EH (cell line): ENCODE measurements at places on chromosomes 1 and 21.

DNA sequence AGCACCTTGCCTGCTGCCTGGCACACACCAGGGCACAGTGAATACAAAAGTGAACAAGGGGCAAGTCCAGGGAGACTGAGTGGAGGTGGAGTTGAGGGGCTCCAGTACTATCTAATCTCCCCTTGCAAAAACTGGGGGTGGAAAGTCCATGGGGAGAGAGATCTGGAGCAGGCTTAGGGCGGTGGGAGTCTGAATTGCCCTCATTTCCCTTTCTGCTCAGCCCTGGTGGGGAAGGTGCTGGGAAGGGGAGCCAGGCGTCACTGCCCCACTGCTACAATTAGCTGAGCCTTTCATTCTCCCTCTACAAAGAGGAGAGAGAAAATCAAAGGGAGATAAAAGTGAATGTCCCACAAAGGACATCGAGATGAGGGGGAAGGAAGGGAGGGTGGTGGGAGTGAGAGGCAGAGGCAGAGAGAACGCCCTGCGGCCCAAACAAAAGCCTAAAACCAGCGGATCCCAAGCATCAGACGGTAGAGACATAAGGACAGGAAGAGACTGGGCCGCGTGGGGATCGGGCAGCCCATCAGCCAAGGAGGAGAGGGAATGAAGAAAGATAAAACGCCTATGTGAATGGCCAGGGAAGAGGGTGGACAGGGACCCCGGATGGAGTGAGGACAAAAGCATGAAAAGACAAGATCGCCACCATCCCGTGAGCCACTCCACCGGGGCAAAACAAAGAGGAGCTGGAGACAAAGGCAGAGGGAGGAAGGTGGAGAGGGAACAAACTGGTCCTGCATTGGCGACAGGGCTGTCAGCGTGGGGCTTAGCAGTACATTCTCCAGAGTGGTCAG is 46.8 kb upstream of the SOX13 start:
- DNase-seq = no peak

- no peak for DNase-seq
Observed at GRCh38 chr1:39082811-39083576, 56.8 kb downstream of the NDUFS5 start.

GRCh38 chr1:107407011-107407410 is 266.2 kb downstream of the NTNG1 start:
- no peak for DNase-seq

DNA sequence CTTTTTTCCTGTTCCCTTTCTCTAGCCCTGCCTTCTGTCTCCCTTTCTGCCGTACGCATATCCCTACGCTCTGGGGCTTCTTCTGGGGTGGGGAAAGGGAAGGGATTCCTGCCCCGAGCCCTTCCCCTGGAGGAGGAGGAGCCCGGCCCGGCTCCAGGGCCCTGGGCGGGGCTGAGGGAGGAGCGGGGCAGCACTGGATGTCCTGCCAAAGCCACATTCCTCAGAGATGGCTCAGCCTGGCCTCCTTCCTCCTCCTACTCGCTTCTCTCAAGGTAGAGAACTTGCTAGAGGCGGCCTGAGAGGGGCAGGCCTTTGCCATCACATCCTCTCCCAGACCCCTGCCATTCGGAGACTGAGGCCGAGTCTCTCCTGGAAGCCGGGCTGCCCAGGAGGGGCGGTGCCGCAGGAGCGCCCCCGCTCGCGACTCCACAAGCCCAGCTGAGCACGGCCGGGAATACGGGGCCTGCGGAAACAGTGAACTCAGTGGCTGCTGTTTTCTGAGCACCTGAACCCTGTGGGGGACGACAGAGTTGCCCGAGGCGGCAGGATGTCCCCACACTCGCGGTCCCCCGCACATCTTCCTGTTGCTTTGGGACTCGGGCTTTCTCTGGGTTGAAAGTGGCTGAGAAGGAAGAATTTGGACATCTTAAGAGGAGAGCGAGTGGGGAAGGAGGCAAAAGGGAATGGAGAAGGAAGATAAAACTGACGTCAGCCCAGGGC is 12.2 kb downstream of the ADAMTSL4 start:
- peak; percentile 99 for DNase-seq

DNA sequence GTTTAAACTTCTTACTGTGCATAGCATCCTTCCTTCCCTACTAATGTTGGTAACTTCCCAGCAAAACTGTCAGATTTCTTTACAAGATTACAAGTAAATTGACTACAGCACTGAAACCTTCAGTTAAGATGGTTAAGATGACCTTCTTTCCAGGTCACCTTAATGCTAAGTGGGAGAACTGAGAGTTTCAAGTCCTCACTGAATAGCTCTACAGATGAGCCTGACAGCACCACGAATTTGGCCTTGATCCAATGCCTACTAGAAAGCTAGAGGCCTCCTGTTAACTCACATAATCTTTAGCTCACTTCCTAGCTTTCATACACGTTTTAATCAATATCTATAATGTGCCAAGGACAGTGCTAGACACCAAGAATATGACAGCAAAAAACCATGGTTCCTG is 276.0 kb upstream of the PLD5 start:
- no peak for DNase-seq

DNA sequence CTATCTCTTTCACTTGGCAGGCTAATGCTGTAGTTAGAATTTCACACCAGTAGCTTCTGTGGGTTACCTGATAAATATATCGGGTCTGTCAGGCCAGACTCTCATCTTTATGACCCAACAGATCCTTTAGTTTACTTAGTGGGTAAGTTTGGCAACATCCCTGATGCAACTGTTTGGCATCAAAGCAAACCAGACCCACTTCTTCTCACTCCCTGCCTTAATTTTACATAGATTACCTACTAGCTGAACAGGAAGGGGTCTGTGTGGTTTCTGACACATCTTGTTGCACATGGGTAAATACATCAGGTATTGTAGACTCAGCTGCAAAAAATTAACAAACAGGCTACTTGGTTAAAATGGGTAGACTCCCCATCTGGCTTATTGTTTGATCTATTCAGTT is 3.2 kb upstream of the GUK1 start:
- DNase-seq = no peak

- no peak for DNase-seq
Observed at GRCh38 chr1:32884726-32885125, 1.6 kb upstream of the HPCA start.

GRCh38 chr1:34406833-34407539 is 230.3 kb downstream of the C1orf94 start:
- DNase-seq = peak; percentile 11

DNA sequence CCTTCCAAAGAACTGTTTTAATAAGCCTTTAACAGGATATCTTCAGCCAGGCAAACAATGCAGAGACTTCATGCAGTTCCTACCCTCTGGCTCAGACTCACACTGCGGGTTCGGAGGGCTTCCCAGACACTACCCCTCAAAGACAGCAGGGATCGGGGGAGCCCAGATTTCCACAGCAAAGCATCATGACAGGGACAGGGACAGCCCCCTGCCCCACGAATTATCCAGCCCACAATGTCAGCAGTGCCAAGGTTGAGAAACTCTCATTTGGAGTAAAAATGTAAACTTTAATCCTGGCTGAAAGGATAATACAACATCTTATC is 20.1 kb downstream of the NPHP4 start:
- no peak for DNase-seq

DNA sequence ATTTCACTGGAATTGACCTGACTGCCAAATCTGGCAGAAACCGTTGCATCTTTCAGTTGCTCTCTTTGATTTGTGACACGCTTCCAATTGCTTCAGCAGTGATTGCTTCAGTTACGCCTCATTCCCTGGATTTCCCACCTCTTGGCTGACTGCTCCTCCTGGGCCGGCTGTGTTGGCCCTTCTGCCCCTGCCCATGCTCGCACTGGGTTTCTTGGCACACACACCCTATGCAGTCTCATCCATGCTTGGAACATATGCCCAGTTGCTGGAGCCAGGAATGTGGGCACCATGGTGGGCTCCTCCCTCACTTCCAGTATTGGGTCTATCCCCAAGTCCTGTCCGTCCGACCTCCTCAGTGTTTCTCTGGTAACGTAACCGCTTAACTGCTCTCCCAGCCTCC is 2.2 kb upstream of the ZBTB21 start:
- no peak for DNase-seq

- DNase-seq = no peak
Observed at GRCh38 chr1:67097305-67097704, 37.5 kb downstream of the C1orf141 start.

DNA sequence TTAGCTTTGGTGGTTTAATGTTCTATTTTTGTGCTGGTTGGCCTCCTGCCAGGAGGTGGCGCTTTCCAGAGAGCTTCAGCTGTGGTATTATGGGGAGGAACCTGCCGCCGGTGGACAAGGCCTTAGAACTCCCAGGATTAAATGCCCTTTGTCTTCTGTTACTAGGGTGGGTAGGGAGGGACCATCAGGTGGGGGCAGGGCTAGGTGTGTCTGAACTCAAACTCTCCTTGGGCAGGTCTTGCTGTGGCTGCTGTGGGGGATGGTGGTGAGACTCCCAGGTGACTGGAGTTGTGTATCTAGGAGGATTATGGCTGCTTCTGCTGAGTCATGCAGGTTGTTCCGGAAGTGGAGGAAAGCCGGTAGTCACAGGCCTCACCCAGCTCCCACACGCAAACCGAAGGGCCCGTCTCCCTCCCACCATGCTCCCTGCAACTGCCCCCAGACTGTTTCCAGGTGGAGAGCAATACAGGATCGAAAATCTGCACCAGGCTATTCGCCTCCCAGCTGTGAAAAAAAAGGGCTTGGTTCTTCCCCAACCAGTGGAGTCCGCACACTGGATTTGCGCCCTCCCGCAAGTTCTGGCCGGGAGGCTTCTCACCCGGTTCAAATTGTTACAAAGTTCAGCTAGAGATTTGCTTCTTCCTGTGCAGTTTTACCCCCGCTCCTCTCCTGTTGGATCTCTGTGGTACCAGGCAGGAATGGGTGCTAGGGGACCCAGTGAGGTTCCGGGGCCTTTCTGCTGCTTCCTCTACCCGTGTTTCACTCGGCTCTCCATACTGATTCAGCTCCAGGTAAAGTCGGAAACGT is 220.5 kb downstream of the CENPF start:
- no peak for DNase-seq

DNA sequence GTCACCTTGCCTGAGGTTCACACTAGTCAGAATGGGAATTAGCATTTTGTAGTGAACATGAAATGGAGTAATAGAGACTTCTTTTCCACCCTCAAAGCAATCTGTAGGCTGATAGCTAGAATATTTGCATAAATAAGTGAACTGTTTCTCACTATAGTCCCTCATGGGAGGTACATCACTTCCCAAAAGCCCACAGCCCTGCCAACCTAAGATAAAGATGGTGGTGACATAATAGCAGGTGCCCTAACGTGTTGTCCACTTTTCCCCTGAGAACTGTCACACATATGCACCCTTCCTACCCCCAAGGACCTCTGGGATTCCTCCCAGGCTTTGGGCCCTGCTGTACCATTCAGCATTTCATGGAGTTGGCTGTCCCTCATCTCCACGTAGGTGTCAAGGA is 4.4 kb downstream of the TMEM35B start:
- DNase-seq = no peak

DNA sequence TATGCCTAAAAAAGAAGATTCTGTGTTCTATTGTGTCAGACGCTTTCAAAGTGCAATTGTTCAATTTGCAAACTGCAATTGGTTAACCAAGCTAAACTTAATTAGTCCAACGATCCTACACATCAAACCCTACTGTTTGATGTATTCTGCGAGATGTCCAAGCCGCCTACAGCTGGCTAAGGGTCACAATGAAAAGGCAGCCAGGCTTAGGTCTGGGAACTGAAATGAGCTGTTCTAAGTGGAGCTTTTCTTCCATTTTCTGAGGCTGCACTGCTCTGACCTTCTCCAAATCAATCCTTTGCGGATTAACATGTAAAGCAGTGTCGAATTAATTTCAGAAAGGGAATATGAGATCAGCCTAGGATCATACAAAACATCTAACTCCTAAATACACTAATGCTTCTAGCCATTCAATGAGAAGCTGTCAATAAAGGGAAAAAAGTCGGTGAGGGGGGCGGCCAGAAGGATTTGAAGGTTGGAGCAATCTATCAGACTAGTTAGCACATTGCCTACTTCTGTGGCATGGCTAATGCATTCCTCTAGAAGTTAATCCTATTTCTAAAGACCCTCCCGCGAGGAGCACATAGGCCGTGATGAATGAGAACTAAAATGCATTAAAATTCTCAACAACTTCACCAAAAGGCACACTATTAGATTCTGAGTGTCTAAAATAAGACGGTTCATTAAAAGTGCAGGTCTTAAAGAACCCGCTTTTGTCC is 119.0 kb downstream of the SIM2 start:
- DNase-seq = no peak

GRCh38 chr1:23667411-23667810 is 24.2 kb upstream of the RPL11 start:
- DNase-seq = no peak

GRCh38 chr1:62955666-62956065 is 171.7 kb downstream of the ATG4C start:
- DNase-seq = no peak

- DNase-seq = no peak
Observed at GRCh38 chr21:44722731-44723130, 11.4 kb upstream of the TSPEAR start.

DNA sequence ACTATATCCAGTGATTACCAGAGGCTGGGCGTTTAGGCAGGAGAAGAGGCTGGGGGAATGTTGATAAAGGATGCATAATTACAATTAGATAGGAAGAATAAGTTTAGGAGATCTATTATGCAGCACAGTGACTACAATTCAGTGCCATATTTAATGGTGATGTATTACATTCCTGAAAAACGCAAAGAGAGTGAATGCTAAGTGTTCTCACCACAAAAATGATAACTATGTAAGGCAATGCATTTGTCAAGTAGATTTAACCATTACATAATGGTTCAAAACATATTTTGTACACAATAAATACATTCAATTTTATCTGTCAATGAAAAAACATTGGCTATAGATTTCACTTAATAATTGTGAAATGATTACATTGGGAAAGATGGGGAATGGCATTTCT is 548.9 kb downstream of the NUF2 start:
- peak; percentile 66 for DNase-seq

DNA sequence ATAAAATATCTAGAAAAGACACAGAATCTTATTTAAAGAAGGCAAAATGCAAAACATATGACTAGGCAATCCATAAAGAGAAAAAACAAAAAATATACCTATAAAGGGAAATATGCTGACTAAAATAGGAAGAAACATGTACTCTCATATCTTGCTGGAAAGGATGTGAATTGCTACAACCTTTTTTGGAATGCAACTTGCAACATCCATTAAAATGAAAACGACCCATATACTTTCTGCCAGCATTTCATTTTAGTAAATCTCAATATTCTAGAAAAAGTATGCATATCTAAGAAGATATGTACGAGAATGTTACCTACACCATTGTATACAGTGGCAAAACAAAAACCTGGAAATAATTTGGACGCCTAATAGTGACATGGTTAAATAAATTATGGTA is 56.6 kb downstream of the EDEM3 start:
- no peak for DNase-seq

DNA sequence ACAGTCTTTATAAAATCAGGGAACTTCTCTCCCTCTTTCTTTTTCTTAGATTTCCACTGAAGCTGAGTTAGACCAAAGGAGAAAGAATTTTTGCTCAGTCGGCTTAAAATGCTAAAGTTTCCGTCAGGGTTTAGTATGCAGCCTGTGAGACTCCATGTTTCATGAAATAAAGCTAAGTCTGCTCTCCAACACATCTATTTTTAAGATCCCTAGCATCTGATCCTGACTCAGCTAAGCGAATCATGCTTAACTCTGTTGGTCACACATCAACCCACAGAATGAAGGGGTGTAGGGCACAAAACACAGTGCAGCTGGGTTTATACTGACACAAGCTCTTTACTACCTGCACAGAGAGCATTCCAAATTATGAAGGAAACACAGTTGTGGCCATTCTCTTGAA is 102.4 kb upstream of the ZNF281 start:
- peak; percentile 63 for DNase-seq

- peak; percentile 69 for DNase-seq
Observed at GRCh38 chr1:174769961-174770549, 229.7 kb upstream of the CACYBP start.
